NB4 (cell line): ENCODE measurements at places on chromosomes 13 and 19.

GRCh38 chr13:75405976-75406703, 75.8 kb downstream of the TBC1D4 start:
- no peak for DNase-seq

DNA sequence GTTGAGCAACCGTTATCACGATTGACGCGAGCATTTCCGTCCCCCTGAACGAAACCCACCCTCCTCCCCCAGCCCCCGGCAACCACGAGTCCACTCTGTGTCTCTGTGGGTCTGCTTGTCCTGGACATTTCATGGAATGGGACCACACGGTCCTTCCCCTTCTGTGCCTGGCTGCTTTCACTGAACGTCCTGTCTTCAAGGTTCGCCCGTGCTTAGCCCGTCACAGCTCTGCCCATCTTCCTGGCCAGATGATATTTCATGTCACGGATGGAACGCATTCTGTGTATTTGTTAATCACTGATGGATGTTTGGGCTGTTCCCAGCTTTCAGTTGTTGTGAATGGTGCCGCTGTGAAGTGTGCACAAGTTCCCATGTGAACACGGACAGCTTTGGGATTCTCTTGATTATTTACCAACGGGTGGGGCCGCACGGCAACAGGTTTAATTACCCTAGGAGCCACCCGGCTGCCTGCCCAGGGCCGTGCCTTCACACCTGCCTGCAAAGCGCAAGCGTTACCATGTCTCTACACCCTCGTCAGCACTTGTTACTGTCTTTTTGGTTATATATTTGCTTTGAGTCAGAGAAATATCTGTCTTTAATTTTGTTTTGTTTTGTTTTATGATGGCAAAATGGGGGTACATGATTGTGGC, 42.5 kb downstream of the RASA3 start:
- no peak for DNase-seq

DNA sequence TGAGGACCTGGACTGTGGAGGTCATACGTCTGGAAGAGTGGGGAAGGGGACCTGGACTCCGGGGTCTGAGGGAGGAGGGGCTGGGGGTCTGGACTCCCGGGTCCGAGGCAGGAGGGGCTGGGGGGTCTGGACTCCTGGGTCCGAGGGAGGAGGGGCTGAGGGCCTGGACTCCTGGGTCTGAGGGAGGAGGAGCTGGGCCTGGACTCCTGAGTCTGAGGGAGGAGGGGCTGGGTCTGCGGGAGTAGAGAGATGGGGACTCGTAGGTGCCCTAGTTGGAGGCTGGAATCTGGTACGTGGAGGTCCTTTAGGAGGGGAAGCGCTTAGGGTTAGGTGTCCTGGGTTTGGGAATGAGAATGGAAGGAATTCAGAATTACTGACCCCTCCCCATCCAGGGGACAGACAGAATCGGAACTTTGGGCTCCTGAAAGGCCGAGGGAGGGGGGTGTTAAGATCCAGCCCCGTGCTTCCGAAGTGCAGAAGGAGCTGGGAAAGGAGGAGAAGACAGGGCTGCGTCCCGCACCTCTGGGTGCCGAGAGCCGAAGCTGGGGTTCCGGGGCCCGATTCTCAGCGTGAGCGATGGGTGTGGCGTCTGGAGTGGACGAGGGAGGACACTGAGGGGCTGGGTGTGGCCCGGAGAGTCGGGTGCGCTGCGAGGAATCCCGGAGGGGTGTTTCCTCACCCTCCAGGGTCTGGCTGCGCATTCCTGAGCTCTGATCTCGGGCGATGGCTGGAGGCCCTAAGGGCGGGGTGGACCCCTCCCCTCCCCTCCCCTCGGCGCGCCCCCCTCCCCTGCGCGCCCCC, 608 bp downstream of the MYADM start:
- peak; percentile 53 for DNase-seq

GRCh38 chr13:44932850-44933251, 56.4 kb downstream of the NUFIP1 start:
- DNase-seq = no peak

- DNase-seq = peak; percentile 50
Observed at GRCh38 chr13:23159205-23159759, 21.5 kb upstream of the SGCG start.

GRCh38 chr13:106113796-106114195, 421.7 kb downstream of the EFNB2 start:
- no peak for DNase-seq

DNA sequence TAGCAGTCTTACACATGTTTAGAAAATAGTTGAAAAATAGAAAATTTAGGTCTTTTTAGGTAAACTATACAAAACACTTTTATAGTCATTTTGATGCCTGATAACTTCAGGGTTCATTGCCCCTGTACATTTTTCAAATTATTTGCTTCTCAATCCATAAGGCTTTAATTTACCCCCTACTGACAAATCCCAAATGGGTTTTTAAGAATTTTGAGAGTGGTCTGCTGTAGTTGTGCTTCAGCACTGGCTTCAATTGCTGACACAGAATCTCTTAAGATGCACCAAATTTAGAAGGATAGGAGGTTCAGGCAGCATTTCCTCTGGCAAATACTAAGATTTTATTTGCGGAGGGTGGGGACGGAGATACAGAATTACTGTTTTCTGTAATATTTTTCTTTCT, 89.4 kb downstream of the PCCA start:
- no peak for DNase-seq

- DNase-seq = no peak
Observed at GRCh38 chr19:30069535-30070197, 127.6 kb downstream of the URI1 start.

DNA sequence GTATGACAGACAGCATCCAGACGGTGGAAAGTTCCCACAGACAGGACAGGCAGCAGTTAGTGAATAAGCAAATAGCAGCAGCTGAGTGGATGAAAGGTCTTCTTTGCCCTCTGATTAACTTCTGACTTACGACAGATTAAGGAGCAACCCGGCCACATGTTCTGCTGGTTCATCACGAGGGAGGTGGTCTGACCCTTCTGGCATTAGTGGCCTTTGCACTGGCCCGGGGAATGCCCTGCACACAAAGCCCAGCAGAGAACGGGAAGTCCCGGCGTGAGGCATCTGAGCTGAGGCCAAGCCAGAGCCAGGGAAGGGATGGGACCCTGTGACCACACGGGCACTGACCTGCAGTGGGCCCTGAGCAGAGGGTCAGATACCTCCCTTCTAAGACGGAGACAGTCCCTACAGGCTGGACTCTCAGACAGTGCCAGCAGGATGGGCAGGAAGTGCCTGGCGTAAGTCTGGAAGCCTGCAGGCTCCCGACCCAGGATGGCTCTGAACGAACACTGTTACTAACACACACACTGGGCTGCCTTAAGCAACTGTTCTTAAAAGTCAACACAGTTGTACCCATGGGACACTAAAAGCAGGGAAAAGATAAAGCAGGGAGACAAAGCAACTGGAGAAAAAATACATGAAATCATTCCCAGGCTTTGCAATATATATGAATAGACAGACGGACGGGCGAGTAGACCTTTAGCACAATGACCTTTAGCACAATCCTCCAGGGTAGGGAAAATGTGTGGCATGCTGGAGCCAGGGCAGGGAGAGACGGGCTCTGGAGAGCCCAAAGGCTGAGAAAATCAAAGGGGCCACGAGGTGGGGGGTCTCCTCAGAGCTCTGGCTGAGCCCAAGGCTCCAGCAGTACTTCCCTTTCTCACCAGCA, 6.3 kb downstream of the C19orf12 start:
- no peak for DNase-seq

DNA sequence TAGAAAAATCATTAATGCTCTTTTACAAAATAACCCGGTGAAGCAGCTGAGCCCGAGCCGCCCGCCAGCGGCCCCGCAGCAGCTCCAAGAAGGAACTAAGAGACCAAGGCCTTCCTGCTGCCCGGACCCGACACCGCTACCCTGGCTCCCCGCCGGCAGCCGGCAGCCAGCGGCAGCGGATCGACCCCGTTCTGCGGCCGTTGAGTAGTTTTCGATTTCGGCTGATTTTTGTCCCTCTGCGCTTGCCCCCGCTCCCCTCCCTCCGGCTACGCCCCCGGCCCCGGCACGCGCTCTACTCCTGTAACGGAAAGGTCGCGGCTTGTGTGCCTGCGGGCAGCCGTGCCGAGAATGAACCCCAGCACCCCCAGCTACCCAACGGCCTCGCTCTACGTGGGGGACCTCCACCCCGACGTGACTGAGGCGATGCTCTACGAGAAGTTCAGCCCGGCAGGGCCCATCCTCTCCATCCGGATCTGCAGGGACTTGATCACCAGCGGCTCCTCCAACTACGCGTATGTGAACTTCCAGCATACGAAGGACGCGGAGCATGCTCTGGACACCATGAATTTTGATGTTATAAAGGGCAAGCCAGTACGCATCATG, at the start of gene PABPC3:
Gene PABPC3, plus strand, starts transcription at position 286 of the 603 bp plus-strand sequence. Its CDS starts 63 bp downstream, at position 349.
- peak; percentile 37 for DNase-seq

DNA sequence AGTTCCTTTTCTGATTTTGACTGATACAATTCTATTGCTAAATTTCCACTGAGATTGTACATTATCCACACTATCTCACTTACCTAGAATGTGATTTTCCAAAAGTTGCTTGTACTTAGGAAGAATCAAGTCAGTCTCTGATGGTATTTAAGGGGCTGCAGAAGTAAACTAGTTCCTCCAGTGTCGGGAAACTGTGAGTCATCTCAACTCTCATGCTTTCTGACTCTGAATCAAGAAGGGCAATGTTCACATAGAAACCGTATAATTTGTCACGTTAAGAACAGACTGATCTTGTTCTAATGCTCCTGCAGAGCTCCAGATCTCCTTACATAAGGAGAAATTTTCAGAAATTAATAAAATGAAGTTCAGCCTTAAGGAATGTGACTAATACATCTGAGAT, 369.3 kb downstream of the KLF5 start:
- no peak for DNase-seq

- peak; percentile 91 for DNase-seq
Observed at GRCh38 chr19:1655131-1655981, 2.9 kb upstream of the TCF3 start.

- DNase-seq = no peak
Observed at GRCh38 chr19:7152568-7152967, 83.1 kb downstream of the ZNF557 start.

DNA sequence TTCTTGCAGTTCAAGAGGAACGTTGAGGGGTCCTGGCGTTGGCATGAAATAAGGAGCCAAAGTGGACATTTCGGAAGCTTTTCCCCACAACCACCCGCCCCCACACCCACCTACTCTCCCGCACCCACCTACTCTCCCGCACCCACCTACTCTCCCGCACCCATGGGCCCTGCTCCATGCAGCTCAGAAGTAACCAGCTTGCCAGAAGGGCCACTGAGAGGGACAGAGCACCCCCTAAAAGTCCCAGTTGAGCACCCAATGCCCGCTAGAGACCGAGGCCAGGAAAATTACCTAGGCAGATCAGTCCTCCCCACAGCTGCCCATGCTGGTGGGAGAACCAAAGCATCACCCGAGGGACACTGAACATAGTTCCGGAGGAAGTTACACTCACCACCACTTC, 11.8 kb downstream of the VSTM2B start:
- DNase-seq = no peak

GRCh38 chr13:31951215-31951678, 80.3 kb upstream of the FRY start:
- DNase-seq = peak; percentile 94

DNA sequence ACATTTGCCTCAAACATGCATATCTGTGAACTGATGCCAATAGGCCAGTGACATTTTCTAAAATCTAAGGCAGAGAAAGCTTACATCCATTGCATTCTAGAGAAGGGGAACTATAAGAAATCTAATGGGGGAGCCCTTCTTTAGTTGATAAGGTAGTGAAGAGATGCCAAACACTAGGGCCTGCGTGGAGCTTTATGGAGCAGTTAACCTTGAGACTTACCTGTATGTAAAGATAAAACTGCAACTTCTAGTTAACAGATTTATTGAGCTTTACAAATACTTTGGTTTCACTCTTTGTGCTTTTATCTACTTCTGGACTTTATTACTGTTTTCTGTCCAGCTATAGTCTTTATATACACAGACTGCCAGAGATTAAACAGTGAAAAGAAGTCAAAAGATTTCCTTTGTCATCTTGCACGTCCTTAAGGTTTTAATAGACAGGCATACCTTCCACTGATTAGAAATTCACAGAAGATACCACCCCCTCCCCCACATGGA, 457.6 kb downstream of the KLF12 start:
- DNase-seq = no peak

GRCh38 chr19:11375143-11375948, 880 bp downstream of the SWSAP1 start:
- peak; percentile 77 for DNase-seq

GRCh38 chr13:64371045-64371444, 2859.1 kb downstream of the PCDH9 start:
- DNase-seq = no peak

GRCh38 chr13:101917475-101917810, 465.0 kb downstream of the ITGBL1 start:
- DNase-seq = no peak

DNA sequence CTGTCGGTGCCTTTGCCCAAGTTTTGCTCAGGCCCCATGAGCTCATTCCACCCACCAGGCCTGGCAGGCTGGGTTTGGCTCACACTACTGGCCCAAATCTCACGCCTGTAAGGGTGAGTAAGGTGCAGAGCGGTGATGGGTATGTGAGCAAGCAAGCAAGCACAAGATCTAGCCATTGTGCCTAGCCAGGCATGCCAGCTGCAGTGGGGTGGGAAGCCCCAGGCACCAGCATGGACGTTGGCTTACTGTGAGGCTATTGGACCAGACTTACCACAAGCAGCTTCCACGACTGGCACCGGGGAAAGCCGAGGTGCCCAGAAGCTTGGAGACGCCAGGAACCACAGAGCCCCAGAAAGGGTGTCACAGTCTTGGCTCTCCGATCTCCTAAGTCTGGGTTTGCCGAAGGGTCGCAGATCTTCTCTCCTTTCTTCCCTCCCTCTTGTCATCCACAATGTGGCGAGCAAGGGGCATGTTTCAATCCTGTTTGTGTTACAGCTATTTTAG, 2659.4 kb upstream of the PCDH20 start:
- no peak for DNase-seq

DNA sequence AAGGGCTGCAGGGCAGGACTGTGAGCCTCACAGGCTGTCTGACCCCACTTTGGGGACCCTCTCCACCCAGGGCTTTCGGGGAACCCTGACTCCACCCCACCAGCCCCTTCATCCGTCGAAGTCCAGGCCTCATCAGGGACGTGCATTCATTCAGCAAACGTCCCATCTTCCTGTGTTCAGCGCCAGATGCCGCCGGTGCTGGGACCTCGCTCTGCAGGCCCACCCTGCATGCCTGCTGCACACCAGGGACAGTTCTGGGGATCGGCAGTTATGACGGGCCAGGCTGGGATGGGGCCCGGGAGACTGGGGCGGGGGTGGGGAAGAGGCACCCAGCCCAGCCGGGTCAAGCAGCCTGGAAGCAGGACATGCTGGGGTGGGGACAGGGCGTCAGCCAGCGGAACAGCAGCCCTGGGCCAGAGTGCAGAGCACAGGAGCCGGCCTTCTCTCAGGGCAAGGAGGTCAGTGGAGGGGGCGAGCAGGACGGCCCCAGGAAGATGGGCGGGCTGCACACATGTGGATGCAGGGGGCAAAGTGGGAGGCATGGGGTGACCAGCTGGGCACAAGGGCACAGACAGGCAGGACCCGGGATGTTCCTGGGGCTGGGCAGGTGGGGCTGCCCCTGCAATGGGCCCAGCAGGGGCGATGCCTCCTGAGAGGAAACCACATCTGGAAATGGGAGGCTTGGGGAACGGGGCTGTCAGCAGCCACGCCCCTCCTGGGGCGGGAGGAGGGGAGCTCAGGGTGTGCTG, 5.1 kb downstream of the GAMT start:
- DNase-seq = no peak
